ENCODE measurements at places on chromosomes 11 and 22.

GRCh38 chr11:3074912-3075589 lies 17.8 kb upstream of the CARS1 start:
- no peak for DNase-seq

- no peak for DNase-seq
Measured at GRCh38 chr11:66267039-66267378, 1.4 kb upstream of the RAB1B start.

DNA sequence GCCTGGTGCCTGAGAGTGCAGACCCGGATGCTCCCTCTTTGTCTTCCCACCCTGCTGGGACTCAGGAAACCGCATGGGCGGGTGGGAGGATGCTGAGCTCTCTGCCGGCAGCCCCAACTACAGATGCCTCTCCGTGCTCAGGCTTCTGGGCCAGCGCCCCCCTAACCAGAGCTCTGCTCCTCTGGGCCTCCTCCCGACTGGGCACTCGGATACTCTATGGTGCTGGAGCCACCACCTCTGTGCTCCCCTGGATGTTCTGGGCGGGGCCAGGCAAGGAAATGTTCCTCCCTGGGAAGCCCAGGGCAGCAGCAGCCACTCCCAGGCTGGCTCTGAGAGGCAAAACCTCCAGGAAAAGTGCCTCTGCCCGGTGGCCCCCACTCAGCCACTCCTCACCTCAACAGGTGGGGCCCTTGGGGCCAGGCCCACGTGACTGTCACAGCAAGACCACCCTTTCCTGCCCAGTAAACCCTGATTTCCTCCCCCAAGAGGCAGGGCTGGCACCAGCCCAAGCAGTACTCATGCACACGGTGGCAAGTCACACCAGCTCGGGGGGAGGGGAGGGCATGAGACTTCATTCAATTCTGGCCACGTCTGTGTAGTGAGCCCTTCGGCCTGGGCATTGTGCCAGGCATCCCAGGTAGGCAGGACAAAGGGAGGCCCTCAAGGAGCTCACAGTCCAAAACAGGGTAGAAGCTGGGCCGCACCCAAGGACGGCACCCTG lies 54.7 kb upstream of the TCF20 start:
- no peak for DNase-seq

- no peak for DNase-seq
Measured at GRCh38 chr22:37765498-37765897, 42.2 kb upstream of the GCAT start.

DNA sequence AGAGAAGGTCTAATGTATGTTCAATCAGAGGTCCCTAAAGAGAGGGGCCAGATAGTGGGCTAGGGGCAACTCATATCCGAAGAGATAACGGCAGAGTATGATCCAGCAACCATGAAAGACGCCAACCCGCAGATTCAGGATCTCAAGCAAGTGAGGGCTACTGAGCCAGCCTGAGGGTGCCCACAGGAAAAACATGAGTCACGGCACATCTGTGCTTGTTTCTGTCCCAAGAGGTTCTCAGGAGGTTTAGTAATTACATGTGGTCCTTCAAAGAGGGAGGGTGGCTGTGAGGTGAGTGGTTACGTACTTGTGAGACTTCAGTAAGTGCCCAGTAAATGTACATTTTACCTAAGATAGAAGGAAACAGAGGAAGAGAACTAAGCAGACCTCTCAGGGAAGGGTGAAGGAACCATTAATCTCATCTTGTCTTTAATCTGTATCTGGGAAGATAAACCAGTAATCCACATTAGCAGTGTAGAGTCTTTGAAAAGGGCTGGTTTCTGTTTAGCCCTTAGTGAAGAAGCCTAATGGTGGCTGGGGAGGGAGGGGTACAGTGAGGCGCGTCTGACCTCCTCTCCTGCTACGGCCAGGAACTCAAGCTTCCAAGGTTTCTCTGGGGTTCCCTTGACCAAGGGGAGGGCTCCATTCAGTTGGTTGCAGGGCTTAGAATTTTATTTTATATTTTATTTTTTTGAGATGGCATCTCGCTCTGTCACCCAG lies 10.2 kb downstream of the SIRT3 start:
- no peak for DNase-seq
